Activated CD4-positive, alpha-beta T cell treated with anti-CD3 and anti-CD28 coated beads, Interleukin-2, amount 50 U/mL, for 16 hours (primary cell): ENCODE measurements at places on chromosomes 4 and X.

- no peak for DNase-seq
Observed at GRCh38 chr4:19227701-19228100, 1024.0 kb upstream of the SLIT2 start.

DNA sequence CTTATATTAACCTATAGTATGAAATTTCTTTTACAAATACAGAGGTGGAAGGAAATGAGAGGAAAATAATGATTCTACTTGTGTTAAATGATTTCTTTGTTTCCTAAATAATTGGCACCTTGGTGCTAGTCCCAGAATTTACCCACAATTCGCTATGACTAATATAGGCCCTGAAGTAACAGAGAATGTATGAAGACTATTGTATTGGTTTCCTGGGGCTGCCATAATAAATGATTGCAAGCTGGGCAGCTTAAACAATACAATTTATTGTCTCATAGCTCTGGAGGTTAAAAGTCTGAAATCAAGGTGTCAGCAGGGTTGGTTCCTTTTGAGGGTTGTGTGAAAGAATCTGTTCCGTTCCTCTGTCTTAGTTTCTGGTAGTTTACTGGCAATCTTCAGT lies 74.8 kb upstream of the GPRIN3 start:
- no peak for DNase-seq

DNA sequence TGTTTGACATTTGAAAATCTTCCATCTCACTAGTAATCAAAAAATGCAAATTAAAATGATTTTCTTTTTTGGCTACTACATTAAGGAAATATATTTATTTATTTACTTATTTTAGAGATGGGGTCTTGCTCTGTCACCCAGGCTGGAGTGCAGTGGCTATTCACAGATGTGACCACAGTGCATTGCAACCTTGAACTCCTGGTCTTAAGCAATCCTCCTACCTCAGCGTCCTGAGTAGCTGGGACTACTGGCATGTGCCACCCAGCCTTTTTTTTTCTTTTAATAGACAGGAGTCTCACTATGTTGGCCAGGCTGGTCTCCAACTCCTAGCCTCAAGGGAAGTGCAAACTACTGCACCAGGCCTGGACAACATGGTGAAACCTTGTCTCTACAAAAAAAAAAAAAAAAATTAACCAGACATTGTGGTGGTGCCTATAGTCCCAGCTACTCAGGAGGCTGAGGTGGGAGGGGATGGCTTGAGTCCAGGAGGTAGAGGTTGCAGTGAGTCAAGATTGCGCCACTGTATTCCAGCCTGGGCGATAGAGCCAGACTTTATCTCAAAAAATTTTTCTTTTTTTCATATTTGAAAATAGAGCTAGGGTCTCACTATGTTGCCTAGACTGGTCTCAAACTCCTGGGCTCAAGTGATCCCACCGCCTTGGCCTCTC lies 4.4 kb upstream of the SMIM14 start:
- no peak for DNase-seq

GRCh38 chrX:25124391-25124790 lies 108.6 kb upstream of the ARX start:
- no peak for DNase-seq

DNA sequence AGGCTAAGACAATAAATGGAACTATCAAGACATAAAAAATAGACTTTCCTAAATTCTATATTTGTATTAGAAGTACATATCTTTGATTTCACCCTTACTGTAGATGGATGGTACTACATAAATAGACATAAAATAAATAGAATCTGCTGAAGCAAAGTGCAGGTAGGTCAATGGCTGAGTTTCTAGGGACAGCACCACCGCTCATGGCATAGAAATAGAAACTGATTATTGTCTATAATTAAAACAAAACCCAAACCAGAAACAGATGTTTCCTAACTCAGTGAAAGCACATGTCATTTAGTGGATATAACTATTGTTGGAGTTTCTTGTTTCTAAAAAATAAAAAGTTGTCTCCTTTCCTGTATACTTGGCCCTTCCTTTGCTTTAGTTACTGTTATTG lies 387.3 kb upstream of the ADGRL3 start:
- DNase-seq, result no peak

DNA sequence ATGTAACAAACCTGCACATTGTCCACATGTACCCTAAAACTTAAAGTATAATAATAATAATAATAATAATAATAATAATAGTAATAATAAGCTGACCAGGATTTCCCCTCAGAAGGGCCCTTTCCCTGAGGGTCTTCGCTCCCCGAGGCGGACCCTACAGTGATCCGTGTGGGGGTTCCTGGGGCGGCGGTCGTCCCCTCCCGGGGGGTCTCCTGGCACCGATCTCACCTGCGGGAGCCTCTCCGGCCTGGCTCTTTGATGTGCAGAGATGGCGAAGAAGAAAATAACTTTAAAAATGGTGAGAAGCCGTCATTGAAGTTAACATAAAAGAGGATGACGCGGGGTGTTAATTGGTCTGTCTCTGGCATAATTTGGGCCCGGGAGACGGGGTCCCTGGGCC lies 48.2 kb upstream of the PPP2R3B start:
- no peak for DNase-seq

- no peak for DNase-seq
Observed at GRCh38 chr4:90027565-90027964, 99.6 kb upstream of the CCSER1 start.

DNA sequence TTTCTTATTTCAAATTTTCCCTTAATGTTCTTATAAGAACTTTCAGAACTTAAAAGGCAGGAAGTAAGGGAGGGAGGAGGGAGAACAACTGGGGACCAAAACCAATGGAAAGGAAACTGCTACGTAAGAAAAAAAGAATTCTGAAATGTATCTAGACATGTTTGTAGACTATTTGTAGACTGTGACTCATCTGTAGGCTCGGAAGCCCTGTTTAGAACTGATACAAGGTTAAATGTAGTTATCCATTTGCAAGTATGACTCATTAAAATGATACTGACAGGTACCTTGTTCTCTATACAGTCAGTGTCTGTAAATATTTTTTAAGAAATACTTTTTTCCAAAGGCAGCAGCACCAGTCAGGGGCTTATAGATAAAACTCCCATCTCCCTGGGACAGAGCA lies 202.0 kb downstream of the DHX15 start:
- DNase-seq, result no peak
